ENCODE measurements at places on chromosomes 7 and 10.

DNA sequence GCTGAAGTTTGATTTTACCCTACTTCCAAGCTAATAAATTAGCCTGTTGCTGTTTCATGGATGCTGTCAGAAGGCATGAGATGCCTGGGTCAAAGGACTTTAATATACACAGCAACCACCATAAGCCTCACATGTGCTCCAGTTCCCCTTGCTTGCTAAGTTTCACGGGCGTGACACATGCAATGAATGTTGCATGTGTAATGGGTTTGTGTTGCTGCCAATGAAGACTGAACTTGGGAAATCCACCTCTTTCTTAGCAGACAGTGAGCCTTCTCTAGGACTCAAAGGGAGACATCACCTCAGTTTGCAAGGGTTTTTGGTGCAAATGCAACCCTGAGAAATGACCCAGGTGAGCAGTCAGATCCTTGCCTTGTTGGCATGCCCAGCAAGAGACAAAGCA is 505.5 kb upstream of the PODXL start:
- no peak for DNase-seq

- no peak for DNase-seq
These were observed 19.7 kb downstream of the UBE3C start for GRCh38 chr7:157158400-157158799.

- DNase-seq = no peak
These were observed 47.2 kb upstream of the DKK1 start for GRCh38 chr10:52266858-52267257.

- DNase-seq = no peak
These were observed 46.1 kb upstream of the R3HCC1L start for GRCh38 chr10:98088186-98088971.

GRCh38 chr7:158933468-158934139 is 77.2 kb downstream of the DYNC2I1 start:
- DNase-seq = no peak

DNA sequence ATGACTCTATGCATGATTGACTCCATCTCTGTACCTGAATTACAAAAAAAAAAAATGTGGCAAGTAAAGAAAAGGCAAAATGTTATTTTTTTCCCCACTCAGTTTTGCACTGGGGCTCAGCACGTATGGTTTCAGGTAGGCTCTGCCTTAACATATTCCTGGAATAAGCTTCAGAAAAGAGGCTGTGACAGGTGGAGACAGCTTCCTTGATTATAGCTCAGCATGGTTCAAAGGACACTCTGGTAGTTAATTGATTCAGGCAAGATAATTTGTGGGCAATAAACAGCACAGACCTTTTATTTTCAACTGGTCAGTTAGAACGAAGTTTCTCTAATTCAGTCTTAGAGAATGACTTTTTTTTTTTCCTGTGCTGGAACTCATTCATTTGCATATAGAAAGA is 347.3 kb downstream of the GALNT17 start:
- DNase-seq = no peak

- no peak for DNase-seq
These were observed 135.6 kb downstream of the LHPP start for GRCh38 chr10:124596962-124597845.

DNA sequence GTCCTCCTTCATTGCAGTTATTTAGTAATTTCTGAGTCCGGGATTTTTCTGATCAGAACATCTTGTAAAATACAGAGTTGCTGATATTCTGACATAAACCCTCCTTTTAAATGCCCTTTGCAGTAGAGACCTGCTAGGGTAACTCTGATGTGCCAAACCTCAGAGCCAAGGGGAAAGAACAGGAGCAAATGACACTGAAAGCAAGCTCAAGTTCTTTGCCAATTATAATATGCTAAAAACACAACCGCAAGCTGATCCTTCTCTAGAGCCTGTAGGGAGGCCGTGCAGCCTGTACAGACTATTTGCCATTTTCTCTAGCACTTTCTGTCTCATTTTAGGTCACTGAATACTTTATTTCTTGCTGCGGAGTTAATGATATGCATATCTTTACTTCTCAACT is 240.4 kb downstream of the CAMK1D start:
- no peak for DNase-seq

DNA sequence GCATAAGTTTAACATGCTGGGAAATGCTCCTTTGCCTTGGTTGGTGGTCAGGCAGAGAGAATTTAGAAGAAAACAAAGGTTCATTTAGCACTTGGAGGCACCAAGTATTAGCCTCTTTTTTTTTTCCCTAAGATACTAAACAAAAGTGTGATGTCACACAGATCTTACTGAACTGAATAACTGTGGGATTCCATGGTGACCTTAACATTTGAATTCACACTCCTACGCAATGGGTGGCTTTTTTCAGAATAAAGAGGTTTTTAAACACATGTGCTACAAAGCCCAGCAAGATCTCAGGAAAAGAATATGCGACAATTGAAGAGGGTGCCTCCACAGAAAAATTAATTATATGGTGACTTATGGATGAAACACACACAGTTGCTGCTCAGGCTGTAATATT is 133.4 kb upstream of the ABCB5 start:
- DNase-seq = no peak

DNA sequence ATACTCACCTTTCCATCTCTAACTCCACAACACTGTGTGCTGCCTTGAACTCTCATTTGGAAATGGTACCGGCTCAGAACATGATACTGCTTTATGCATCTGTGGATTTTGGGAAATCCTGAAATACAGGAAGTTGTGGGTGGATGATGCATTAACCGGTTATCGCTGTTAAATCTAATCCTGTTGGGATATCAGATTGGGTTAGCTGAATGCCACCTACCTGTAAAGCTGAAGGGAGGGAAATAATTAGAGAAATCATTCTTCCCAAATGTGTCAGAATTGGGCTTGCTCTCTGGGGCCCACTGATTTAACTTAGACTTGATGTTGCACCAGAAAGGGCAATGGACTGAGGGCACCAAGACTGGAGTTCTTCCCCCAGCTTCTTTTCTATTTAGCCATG is 54.0 kb downstream of the CH25H start:
- no peak for DNase-seq

GRCh38 chr7:1917221-1918062 is 247.4 kb downstream of the ELFN1 start:
- no peak for DNase-seq

GRCh38 chr10:68721673-68722335 is 765 bp downstream of the CCAR1 start:
- no peak for DNase-seq

- no peak for DNase-seq
These were observed 252.7 kb upstream of the MBL2 start for GRCh38 chr10:53025172-53025711.

DNA sequence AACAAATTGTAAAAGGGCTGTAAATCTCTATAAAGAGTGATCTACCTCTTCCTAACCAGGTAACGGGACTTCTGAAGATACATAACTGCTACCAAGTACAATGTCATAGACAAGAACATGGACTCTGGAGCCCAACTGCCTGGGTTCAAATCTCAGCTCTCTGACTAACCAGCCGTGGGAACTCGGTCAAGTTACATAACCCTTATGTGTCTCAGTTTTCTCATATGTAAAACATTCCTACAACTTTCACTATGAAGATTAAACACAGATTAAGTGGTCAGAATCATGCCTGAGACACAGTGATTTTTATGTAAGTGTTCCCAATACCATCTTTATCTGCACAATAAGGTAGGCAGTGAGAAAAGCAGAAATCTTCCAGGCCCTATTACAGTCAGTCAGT is 52.6 kb downstream of the ITGB1 start:
- no peak for DNase-seq

GRCh38 chr10:28928484-28928883 is 251.2 kb downstream of the BAMBI start:
- no peak for DNase-seq

GRCh38 chr7:158394936-158395335 is 192.7 kb downstream of the PTPRN2 start:
- peak; percentile 14 for DNase-seq

DNA sequence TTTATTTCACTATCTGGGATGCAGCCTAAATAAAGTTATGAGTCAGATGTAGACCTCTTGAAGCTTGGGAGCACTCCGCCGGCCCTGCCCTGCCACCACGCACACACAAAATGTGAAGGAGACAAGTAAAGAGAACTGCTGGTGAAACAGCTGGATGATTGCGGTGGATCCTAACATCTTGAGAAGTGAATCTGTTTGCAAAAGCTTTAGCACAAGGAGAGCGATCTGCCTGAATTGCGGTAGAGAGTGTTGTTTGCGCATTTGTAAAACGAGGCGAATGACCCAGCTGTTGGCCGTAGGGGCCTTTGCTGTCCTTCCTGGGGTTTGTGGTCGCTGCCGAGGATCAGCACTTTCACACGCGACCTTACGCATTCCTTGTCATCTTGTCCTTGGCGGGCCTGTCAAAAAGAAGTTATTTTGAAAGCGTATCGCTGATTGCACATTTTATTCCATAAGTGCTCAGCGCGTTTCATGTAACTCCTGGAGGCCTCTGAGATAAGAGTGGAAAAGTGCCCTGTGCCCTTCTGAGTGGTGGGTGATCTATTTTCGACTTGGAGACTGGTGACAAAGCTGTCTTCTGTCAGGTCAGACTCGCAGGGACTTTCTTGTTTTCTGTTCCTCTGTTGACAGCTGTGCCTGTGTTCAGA is 40.8 kb downstream of the RBM20 start:
- no peak for DNase-seq

GRCh38 chr7:155847821-155848435 is 35.7 kb upstream of the SHH start:
- DNase-seq = no peak

All from stimulated activated CD8-positive, alpha-beta memory T cell treated with anti-CD3 and anti-CD28 coated beads, Interleukin-15, amount 100 ng/mL, for 24 hours (primary cell).